ENCODE measurements at places on chromosomes 13 and 19.
A peak's percentile ranks its signal among the peaks of the same experiment; 100 is the strongest.

GRCh38 chr19:57302727-57303401, 17.4 kb upstream of the ZNF543 start:
- no peak for DNase-seq

- peak; percentile 57 for DNase-seq
These were observed 33.9 kb upstream of the CEACAM21 start for GRCh38 chr19:41541990-41542584.

- DNase-seq, result no peak
These were observed 2.6 kb downstream of the CIRBP start for GRCh38 chr19:1271528-1272422.

DNA sequence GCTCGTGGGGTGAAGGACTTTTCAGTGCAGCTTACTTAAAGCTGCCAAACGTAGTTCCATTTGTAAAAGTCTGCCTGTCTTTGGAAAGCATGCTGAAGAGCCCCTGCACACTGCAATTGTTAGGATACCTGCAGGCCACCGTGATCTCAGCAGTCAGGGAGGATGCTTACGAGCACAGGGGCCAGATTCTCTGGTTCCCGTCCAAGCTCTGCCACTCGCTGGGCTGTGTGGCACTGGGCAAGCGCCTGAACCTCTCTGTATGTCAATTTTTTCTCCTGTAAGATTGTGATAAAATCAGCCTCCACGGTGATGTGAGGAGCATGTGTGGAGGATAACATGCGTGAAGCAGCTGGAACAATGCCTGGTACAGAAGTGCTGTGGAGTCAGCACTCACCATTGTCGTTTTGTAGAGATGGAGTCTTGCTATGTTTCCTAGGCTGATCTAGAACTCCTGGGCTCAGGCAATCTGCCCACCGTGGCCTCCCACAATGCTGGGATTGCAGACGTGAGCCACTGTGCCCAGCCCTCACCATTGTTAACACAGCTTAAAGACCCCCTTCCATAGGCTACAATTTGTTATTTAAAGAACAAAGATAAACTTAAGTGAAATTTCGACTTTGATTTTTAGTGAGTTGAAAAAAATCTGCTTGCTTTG, 3.5 kb downstream of the ADPRHL1 start:
- no peak for DNase-seq

DNA sequence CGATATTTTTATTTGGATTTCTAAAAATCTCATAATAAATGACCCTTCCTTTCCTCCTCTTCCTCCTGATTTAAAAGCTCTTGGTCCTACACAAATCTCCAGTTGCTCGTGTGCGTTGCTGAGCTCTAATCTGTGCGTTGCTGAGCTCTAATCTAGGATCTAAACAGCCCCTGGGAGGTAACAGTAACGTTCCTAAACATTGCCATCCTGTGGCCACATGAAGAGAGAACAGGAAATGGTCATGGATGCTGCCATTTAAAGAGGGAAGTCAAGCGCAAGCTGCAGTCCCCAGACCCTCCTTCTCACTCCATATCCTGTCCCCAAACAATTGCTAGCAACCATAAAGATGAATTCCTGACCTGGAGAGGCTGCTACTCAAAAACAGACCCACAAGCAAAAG, 170.8 kb downstream of the NUFIP1 start:
- peak; percentile 81 for DNase-seq

DNA sequence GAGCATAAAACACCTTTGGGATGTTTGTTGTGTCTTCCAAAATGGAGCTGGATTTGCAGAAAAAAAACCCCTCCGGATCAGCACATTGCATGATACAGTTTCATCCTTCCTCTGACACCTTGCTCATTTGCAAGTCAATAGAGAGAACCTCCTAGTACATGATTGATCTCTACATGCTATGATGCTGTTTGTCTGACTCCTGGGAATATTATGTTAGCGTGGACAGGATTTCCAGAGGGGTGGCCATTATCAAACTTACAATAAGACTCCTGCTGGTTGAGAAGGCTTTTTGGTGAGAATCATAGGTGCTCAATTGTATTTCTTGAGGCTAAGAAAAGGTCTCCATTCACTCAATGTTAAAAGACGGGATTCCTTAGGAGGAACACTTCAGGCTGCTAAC, 75.9 kb upstream of the SCEL start:
- DNase-seq, result peak; percentile 2

DNA sequence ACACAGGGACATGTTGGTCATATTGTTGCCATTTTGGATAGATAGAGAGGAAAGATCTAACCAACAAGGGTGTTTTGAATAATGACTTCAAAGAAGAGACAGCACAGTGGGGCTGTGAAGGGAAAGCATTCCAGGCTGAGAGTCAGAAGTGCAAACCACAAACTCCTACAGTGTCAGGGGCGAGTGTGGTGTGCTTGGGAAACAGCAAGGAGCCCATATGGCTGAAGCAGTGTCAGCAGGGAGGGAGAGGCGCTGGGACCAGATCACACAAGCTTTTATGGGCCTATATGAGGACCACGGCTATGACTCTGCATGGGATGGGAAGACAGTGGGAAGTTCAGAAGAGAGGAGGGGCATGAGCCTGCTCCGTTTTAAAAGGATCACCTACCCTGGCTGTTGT, 166.4 kb downstream of the MYO16 start:
- DNase-seq, result no peak

- no peak for DNase-seq
These were observed 120.6 kb downstream of the ABCC4 start for GRCh38 chr13:95180513-95181245.

GRCh38 chr19:2727640-2727944, 6.4 kb upstream of the DIRAS1 start:
- no peak for DNase-seq

GRCh38 chr19:18531485-18531884, 9.6 kb upstream of the ELL start:
- no peak for DNase-seq

- no peak for DNase-seq
These were observed 24.7 kb upstream of the EIF3G start for GRCh38 chr19:10144361-10144760.

GRCh38 chr13:67143544-67144115, 86.5 kb downstream of the PCDH9 start:
- no peak for DNase-seq

GRCh38 chr19:23287620-23288019, 37.4 kb upstream of the ZNF724 start:
- DNase-seq, result no peak

DNA sequence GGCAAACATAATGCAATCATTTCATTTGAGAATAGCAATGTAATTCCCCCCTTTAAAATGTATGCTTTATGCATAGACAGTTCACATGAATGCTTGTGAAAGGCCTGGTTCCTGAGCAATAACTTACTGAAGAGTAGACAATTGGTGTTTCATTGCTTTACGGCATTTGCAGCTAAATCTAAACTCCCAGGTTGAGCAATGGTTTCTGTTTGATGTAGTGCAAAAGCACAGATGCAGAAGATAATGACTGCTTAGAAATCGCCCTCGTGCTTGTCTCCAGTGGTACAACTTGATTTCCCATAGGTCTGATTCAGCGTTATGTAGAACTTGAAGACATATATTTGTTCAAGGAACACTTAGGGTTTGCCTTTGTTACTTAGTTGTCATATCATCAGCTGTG, 1018.3 kb downstream of the DIAPH3 start:
- DNase-seq, result no peak

DNA sequence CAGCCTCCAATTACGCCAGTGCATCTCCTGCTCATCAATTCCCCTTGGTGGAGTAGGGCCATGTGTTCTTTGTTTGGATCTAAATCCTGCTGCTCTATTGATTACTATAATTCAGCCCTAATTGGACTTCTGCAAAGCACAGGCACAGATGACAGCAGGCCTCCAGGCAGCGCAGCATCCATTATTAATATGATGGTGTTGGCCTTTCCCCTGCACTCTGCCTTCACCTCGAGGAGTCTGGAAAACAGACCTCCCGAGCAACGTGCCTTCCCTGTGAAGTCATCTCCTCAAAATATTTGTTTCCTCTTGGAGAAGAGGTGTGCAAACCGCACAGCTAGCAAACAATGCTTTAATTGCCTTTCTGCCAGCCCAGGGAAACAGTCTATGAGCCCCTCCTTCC, 92.5 kb downstream of the UQCRFS1 start:
- DNase-seq, result no peak

GRCh38 chr19:18612772-18613588, at the start of gene TMEM59L:
TMEM59L (plus strand) TSS chr19:18612870; CDS start chr19:18612959, 89 bp downstream.
- peak; percentile 77 for DNase-seq

DNA sequence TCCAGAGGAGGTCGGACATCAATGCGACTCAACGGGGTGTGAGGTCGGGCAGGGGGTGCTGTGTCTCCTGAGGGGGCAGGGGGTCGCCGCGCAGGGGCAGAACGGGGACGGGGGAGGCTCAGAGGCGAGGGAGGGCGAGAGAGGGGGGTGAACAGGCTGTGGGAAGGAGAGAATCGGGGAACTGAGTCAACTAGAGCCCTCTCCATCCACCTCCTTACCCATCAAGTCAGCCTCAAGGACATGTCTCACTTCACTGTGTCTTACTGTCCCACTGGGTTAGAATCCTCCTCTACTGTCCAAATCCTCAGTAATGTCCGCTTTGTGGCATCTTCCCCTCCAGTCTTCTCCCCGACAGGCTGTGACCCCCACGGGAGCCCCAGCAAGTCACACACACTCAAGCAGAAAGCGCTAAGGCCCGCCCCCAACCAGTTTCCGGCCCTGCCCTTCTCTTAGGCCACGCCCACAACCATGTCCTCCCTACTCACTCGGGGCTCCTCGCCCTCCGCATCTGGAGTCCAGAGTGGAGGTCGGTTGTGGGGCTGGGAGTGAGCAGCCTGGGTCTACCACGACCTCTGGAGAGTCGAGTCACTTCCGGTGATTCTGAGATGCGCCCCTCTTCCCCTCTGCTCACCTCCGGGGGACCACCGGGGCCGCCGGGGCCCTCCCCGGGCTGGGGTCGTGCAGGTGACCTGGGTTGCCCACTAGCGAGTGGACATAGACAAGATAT, 9.3 kb downstream of the PLEKHA4 start:
- DNase-seq, result no peak

DNA sequence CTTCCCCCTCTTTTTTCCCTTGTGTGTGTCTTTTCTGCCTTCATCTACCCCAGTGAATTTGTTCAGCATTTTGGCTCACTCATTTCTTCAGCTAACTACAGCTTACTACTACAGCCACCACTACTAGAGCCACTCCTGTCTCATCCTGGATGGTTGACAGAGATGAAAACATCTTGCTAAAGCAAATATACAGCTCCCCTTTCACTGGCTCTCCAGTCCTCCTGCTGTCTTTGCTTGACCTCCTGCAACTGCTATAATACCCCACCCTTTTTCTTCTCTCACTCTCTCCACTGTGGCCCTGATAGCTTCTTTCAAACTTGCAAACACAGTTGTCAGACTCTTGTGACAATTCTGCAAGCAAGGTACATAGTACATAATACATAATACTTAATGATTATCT, 523.6 kb downstream of the DCT start:
- no peak for DNase-seq

- DNase-seq, result peak; percentile 96
These were observed at the start of gene ZNF814 for GRCh38 chr19:57888560-57889231. ZNF814 (minus strand) TSS chr19:57889037; CDS start chr19:57888802, 235 bp downstream.

GRCh38 chr19:4369109-4369887, 25.9 kb downstream of the MPND start:
- DNase-seq, result peak; percentile 43

- no peak for DNase-seq
These were observed 120.5 kb downstream of the SLC7A1 start for GRCh38 chr13:29474991-29475390.
